ENCODE measurements at places on chromosomes 3 and 15. TPM values are rescaled to one million over a fixed set of nuclear protein-coding genes. Genes with fewer than 3 reads are reported as not detected.

Gene USP50
- total RNA-seq: not detected

Gene POTEB2
- total RNA-seq: not detected

- no peak overlapping the region for H3K4me3 ChIP-seq
- H3K27ac ChIP-seq: no peak overlapping the region
- no peak for DNase-seq
- peaks cover 65% of the 10 kb centered on the region for H3K27me3 ChIP-seq
- no peaks in the 10 kb centered on the region for H3K4me1 ChIP-seq
These were observed 131.1 kb upstream of the PPP2R3A start for GRCh38 chr3:135834465-135834864.

Gene SEMA5B
- not detected for total RNA-seq

DNA sequence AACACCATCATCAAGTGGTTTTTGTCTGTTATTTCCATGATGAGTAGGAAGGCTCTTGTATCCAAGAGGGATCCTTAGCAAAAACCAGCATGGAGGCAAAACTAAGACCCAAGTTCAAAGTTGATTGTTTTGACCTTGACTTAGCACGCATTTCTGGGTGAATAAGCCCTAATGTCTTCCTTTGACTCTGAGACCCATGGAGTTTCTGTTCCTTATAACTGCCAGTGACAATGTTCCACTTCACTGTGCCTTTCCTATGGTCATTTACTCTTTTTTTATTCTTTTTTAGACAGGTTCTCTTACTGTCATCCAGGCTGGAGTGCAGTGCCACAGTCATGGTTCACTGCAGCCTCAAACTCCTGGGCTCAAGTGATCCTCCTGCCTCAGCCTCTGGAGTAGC lies 118.2 kb upstream of the MRPL3 start:
- H3K27me3 ChIP-seq: no peaks in the 10 kb centered on the region
- no peak for DNase-seq
- no peak overlapping the region for H3K27ac ChIP-seq
- no peaks in the 10 kb centered on the region for H3K36me3 ChIP-seq
- H3K4me3 ChIP-seq: no peak overlapping the region
- no peaks in the 10 kb centered on the region for H3K4me1 ChIP-seq

Gene PIK3CA
- total RNA-seq: 28.8 TPM

Gene P2RY13
- not detected for total RNA-seq

- no peaks in the 10 kb centered on the region for H3K27me3 ChIP-seq
- no peak for DNase-seq
- no peak overlapping the region for H3K4me3 ChIP-seq
- H3K4me1 ChIP-seq: peaks cover 31% of the 10 kb centered on the region
These were observed 112.2 kb upstream of the TSPAN3 start for GRCh38 chr15:77183066-77183465.

Gene TM6SF1
- not detected for total RNA-seq

Gene SHC4
- 1.2 TPM for total RNA-seq

Data from Calu3 (cell line).